HuH-7.5 (cell line): ENCODE measurements at places on chromosomes 13 and 19.

- DNase-seq = no peak
These were observed 240.3 kb downstream of the LACC1 start for GRCh38 chr13:44120043-44120442.

DNA sequence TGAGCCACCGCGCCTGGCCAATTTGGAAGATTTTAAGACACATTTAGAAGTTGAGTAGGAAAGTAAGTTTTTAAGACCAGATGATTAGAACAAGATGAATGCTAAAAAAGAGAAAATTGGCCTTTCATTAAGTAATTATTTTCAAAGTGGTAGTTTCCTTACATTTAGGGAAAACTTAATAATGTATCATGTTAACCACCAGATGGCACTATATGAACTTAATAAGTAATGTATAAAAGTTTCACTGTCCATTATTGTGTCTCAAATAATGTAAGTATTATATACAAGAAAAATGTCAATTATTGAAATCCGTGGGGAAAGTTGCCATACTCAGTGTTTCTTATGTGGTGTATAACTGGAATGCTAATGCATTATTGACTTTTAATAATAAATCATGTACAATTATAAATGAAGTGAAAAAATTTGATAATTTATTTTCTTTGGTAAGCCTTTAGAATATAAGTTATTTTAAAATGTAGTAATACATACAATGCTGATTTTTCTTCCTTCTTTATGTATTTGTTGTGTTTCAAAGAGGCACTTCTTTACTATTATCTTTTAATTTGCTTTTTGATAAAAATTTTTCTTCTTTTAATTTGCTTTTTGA, 29.2 kb downstream of the COG6 start:
- no peak for DNase-seq

DNA sequence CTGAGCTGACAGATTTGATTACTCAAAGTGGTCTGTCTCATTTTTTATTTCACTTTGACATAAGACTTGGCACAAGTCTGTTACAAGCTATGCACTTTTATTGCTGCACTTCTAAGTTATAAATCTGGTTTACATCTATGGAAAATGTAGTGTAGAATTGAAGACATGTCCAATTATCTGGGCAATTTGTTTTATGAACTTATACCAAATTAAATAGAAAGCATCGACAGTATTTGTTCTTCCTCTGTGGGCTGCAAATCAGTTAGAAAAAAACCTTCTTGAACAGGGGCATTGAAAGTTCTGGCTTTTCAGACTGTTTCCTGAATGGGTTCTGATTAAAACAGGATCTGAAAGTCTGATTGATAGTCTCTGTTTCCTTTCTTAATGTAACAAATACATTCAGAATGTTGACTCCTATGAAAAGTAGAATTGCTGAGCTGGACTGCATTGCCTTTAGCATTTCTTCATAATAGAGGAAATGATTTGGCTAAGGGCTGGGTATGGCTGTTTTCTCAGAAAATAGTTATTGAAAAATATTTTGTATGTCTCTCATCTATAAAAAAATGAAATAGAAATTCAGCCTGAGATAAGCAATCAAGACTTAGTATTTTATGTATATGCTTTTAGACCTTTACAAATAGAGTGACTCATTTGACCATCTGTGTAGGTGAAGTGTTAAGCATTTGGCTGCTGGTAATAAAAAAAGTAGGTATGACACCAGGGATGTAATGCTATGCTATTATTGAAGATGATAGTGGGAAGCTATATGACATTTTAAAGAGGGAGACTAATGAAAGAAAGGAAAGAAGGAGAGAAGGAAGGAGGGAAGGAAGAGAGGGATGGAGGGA, 210.9 kb upstream of the SPRY2 start:
- no peak for DNase-seq

GRCh38 chr19:12840091-12841079, 2.1 kb downstream of the MAST1 start:
- DNase-seq = no peak

DNA sequence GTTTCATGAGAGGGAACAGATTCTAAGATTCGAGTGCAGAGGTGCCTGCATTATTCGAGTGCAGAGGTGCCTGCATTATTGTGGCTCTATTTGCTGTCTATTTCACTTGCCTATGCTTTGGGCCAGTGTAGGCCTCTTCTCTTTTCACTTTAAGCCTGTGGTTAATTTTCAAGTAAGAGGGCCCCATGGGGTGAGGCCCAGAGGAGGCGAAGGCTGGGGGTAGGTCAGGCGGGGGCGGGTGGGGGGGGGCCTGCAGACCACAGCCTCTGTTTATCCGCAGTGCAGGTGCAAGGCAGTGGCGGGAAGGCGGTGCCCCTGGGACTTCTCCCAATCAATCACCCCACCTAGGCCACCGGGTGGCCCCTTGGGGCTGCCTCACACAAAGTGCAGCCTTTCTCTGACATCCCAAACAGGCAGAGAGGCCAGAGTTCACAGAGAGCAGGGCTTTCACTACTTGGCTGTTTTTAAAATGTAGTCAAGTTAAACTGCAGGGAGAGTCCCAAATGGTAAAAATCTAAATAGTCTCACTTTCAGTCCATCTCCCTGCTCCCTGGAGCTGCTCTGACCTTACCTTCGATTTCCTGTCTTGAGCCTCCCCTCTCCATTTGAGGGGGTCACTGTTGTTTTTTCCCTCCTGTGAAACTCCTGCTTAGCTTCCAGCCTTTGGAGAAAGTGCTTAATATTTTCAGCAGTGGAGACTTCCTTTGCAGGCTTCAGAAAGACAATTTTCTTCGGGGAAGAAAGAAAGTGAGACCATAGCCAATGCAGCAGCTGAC, 249.0 kb downstream of the DLEU7 start:
- no peak for DNase-seq

DNA sequence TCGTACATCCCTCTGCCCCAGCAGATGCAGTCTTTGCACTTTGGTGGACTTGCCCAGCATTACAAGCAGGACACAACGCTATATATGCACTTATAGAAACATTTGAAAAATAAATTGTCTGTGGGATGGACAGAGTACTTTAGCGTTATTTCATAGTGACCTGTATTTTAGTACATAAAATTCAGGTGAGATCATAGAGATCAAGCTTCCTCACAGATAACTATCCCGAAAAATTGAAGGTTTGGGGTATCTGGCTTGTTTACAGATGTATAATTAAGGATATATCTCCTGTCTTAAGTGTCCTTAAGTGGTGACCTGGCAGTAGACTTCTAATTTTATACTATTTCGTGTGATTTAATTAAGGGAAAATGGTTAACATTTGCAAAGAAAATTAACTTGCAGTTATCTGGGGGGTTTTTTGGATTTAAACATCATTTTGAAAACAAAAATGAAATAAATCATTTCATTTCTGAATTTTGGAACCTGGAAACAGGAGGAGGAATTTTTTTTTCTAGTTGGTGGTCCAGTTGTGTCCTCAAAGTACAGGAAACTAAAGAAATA, 977 bp upstream of the MAB21L1 start:
- no peak for DNase-seq

DNA sequence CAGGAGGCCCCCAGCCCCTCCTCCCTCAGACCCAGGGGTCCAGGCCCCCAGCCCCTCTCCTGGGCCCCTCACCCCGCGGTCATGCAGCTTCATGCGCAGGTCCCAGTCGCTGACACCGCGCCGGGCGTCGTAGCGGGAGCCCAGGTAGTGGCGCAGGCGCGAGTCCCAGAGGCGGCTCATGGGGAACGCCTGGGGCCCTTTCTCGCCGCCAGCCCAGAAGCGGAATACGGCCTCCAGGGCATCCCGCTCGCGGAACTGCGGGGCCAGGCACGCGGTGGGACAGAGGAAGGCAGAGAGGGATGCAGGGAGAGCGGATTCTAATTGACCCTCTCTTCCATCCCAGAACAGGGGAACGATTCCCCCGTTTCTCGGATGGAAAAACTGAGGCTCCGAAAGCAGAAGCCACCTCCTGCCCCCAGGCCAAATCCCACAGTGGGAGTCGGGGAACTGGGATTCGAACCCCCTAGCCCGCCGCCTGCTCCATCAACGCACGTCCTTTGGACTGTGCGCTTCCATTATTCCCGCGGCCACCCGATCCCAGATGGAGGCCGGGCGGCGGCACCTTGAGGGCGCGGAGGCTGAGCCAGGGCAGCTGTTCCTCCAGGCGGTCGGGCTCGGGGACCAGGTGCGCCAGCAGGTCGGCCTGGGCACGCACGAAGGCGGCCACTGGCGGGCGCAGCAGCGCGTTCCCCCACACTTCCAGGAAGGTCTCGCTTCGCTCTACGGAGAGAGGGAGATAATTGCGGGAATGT, 4.2 kb upstream of the TNNI3 start:
- DNase-seq = no peak
